ENCODE measurements at places on chromosomes 1 and 21.

- no peak for DNase-seq
These were observed 188.5 kb downstream of the HLX start for GRCh38 chr1:221067721-221068120.

DNA sequence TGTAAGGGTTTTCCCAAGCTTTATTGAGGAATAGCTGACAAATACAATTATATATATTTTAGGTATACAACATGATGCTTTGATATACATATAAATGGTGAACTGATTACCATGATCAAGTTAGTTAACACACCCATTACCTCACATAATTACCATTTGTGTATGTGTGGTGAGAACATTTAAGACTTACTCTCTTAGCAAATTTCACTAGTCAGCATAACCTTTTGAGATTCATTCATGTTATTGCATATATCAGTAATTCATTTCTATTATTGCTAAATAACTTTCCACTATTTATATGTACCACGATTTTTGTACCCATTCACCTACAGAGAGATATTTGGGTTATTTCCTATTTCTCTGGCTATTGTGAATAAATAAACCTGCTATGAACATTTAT is 16.2 kb upstream of the TP53BP2 start:
- DNase-seq, result no peak

- no peak for DNase-seq
These were observed 55.2 kb downstream of the NGF start for GRCh38 chr1:115282807-115283208.

GRCh38 chr1:202968895-202969295 is 1.8 kb upstream of the CYB5R1 start:
- DNase-seq, result peak; percentile 34

- DNase-seq, result no peak
These were observed 30.3 kb downstream of the TEX35 start for GRCh38 chr1:178543290-178543607.

DNA sequence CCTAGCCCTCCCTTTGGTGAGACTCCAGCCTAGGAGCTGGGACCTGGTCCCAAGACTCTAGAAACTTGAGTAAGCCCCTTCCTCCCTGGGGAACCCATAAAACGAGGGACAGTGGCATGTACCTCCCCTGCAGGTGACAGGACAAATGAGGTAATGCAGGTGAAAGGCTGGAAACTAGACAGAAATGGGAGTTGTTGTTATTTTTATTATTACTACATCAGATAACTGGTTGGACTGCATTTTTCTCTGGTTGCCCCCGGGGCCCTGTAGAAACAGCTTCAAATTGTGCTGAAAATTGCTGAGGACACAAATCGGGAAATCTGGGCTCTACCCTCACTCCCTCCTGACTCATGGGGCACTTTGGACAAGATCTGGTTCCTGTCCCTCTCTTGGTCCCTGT is 132.3 kb upstream of the WNT4 start:
- no peak for DNase-seq

GRCh38 chr1:54397980-54398379 is 8.2 kb downstream of the SSBP3 start:
- no peak for DNase-seq

- DNase-seq, result no peak
These were observed 771.5 kb upstream of the ADGRL2 start for GRCh38 chr1:81029266-81029665.

GRCh38 chr1:200530623-200531261 is 89.8 kb downstream of the KIF14 start:
- no peak for DNase-seq

DNA sequence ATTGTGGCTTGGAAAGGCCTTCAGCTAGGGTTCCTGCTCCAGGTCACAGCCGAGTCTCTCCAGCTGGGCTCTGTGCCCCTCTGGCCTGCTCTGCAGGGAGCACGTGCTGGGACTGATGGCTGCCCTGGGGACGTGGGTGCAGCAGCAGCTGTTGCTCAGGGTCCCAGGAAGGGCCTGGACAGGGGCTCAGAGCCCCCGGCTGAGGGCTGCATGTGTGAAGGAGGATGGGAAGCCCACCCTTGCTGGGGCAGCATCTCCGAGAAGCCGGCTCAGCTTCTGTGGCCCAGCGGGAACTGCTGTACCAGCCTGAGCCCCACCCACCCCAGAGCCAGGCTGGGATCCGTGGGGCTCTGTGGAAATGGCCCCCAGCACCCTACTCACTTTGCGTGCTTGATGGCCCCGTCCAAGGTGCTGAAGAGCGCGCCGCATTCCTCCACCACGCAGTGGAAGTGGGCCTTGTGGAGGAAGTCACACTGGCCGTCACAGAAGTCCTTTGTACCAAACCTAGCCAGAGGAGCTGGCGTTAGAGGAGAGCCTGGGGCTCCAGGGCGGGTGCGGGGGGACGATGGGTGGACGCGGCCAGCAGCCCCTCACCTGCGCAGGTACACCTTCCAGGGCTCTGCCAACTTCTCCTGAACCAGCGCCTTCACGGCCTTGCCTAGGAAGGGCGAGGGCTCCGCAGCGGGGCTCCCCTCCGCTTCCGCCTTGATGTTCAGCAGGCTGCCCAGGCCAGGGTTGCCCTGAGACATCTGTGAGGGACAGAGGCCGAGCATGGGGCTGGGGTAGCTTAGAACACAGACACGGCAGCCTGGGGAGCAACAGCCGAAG is 147.5 kb downstream of the CASZ1 start:
- DNase-seq, result no peak

GRCh38 chr1:93814795-93815340 is 64.1 kb downstream of the DNTTIP2 start:
- peak; percentile 16 for DNase-seq

DNA sequence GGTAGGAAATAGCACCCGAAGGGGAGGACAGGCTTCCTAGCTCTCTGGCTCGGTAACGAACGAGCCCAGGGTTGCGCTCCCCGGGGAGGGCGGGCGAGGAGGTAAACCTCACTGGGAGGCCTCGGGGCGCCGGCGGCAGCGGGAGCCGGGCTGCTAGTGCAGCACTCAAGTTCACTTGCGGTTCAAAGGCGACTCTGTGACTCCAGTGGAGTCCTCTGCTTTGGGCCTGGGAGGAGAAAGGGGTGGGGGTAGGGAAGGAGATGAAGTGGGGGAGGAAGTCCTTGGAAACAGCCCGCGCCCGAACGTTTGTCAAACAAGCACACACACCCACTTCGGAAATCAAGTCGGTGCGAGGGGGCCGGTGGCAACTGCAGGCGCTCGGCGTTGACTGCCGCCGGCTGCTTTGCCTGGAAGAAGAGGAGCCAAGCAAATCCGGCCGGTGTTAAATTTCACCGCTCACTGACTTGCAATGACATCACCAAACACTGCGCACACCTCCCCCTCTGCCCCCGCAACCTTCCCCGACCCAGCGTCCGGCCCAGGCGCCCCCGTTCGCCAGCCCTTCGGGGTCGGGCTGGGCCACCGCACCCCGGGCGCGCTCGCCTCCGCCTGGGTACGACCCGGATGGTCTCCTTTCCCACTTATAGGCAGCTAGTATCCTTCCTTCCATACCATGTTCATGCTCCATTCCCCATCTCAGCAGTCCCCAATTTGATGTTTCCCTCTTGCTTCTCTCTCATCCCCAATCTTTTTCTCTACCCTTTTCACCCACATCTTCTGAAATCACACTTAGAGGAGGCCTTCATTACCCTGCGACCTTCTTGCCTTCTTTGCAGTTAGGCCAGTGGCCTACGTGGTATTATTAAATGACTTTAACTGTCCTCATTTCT is at the start of gene COL24A1:
Gene COL24A1, minus strand, starts transcription at position 207 of the 890 bp plus-strand sequence. CDS start 376 bp downstream, outside the sequence.
- DNase-seq, result peak; percentile 78

DNA sequence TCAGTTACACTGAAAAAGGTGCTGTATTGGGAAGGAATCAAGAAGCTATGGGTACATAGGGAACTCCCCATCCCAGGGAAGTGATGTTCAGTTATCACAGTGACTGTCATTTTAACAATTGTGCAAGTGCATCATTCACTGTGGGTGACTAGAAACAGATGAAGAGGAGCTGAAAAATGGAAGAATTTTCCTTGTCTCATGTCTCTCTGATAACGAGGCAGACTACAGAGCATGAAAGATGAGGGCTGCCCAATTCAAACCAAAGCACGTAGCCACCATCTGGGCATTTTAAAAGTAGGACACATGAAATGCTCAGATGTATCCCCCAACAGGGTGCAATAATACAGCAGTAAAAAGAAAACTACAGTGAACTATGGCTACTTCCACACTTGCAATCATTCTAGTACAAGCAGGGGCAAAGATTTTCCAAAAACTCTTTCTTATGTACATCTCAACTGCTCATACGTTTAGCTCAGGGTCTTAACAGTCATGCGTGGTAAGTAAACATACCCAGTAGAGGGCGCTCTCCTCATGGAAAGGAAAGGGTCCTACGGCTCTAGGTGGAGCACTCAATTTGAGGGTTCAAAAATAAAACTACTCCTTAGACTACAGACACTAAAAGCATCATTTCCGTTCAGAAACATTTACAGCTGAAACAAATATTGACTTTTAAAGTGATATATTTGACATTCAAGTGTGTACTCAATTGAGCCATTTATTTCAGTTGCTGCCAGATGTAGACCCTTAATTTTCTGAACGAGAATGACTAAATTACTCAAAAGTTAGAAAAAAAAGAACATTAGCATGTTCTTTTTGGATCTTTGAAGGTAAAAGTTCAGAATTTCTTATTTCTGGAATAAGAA is 143.2 kb downstream of the KCTD3 start:
- peak; percentile 86 for DNase-seq

DNA sequence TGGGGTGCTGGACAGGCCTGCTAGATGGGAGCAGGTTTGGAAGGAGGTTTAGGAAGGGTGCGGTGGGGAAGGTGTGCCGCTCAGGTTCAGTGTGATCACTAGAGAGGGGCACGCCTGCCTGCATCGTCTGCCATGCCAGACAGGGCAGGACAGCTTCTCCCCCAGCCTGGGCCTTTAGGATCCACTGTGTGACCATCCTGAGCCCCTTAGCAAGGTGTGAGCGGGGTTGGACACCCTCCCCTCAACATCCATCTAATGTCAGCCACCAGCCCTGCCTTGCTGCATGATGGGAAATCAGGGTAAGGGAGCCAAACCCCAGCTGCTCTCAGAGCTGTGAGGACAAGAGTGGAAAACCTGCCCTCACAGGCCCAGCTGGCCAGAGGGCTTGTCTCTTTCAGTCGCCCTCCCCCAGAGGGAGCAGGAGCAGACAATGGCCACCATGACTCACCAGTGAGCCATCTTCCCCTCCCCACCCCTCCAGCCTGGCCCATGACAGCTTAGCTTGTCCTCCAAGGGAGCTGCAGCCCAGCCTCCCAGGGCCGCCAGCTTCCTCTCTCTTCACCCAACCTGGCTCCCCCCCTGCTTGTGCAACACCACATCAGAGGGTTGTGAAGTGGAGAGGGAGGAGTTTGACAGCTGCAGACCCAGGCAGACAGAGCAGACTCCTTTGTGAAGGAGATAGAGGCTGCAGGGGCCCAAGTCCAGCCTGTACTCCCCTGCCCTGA is 37.0 kb downstream of the NUAK2 start:
- DNase-seq, result peak; percentile 93

DNA sequence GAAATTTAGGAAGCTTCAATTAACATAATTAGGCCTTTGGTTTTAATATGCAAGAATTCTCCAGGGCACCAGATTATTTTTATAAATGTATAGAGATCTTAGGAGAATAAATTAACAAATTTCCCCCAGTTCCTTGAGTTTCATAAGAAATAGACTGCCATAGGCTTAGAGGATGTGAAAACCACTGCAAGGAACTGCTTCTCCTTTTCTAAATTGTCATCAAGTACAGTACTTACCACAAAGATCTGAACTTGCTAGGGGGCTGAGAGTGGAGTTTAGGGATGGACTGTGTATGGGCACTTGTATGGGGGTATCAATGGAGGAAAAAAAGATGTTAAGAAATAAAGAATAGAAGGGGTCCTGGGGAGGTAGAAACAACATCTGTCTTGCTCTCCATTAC is 31.1 kb downstream of the LHX8 start:
- DNase-seq, result no peak

DNA sequence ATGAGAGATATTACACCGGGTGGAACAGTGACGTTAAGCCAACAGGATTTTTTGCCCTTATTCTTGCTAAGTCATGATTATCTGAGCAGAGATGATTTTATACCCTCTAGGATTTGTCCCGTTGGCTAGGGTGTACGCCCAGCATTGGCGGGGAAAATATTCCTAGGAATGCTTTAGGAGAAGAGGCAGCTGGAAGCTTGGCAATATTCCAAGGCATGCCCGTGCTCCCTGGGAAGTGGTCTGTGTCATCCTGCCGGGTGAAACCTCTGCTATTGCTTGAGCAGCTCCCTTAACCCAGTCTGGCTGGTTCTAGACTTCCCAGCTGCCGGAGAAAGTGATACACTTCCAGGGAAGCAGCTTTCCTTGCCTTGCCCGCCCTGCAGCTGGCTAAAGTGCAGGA is 16.2 kb downstream of the CHRNB2 start:
- DNase-seq, result peak; percentile 16

- DNase-seq, result no peak
These were observed 2.2 kb upstream of the SEMA4A start for GRCh38 chr1:156151093-156151688.

- peak; percentile 15 for DNase-seq
These were observed 71.5 kb downstream of the RPS6KC1 start for GRCh38 chr1:213122514-213122929.

DNA sequence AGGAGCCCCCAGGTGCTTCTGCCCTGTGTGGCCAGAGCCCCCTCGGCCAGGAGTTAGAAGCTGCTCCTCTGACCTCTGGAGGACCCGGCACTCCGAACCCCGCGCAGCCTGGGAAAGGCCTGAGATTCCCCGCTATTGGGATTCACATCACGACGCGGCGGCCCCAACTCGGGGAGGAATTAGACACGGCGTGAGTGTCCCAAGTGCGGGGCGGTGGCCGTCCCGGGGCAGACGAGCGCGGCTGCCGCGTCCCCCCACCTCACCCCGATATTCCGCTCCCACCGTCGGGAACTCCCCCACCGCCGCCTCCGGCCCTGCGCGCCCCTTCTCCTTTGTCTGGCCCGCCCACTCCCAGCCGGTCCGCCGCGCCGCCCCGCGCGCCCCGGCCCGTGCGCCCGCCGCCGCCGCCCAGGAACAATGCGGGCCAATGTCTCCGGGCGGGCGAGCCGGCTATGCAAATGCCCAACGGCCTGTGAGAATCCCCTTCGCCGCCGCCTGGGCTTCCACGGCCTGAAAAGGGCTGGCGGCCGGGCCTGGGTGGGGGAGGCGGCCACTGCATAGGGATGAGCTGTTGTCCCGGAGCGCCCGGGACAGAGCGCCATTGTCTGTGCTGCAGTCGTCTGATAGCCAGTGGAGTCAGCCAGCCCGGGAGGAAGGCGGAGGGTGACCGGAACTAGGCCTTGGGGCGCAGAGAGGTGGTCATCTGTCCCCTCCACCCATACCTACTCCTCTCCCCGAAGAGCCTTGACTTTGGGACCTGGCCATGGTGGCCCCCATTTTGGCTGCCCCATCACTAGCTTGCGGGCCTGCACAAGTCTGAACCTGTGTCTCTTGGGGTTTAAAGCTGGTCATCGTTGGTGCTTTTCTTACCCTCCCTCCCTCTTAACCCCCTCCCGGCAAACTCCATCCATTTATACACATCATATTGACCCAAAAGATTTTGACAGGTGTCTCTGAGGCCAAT is 19.4 kb downstream of the RHBG start:
- no peak for DNase-seq

- no peak for DNase-seq
These were observed 79.8 kb upstream of the HMCN1 start for GRCh38 chr1:185654199-185654951.

GRCh38 chr1:125087691-125088090 is 3902.9 kb downstream of the SRGAP2C start:
- no peak for DNase-seq
